ENCODE measurements at places on chromosomes 7 and 10.

- no peak for DNase-seq
Observed at GRCh38 chr7:71905821-71906220, 506.3 kb downstream of the CALN1 start.

DNA sequence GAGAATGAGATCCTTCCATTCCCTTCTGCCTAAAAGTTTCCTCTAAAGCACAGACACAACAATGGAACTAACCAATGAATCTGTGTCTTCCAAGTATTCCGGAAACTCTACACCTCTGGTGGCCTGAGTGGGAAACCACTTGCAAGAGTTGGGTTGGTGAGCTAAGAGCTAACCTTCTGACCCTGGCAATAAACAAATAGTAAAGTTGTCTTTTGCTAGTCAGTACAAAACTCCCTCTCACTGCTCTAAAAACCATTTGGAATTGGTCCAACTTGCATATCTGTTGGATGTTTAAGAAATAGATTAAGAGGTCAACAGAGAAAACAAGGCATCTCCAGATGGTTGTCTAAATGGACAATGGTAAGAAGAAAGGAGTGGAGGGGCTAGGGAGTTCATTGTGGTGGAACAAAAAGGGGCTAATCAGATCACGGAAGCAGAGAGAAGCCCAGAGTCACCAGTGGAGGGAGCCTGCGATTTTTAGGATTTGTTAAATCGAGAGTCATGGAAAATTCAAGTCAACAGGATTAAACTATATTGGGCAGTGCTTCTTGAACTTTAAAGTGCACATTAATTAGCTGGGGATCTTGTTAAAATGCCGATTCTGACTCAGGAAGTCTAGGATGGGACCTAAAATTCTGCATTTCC lies 192.3 kb downstream of the EVX1 start:
- DNase-seq: no peak

DNA sequence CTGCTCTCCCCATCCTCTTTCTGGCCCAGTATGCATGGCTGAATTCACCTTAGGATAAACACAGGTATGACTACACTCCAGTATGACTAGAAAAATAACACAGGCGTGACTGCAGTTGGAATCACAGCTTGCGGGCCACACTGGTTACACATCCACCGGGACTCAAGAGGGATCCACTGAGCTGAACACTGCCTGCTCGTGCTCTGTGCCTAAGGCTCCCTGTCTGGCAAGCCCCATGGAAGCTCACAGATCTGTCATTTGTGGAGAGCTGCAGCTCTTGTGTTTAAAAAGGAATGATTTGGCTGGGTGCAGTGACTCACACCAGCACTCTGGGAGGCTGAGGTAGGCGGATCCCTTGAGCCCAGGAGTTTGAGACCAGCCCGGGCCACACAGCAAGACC lies 26.8 kb downstream of the VOPP1 start:
- no peak for DNase-seq

- DNase-seq: no peak
Observed at GRCh38 chr7:107486041-107486440, 16.2 kb downstream of the GPR22 start.

DNA sequence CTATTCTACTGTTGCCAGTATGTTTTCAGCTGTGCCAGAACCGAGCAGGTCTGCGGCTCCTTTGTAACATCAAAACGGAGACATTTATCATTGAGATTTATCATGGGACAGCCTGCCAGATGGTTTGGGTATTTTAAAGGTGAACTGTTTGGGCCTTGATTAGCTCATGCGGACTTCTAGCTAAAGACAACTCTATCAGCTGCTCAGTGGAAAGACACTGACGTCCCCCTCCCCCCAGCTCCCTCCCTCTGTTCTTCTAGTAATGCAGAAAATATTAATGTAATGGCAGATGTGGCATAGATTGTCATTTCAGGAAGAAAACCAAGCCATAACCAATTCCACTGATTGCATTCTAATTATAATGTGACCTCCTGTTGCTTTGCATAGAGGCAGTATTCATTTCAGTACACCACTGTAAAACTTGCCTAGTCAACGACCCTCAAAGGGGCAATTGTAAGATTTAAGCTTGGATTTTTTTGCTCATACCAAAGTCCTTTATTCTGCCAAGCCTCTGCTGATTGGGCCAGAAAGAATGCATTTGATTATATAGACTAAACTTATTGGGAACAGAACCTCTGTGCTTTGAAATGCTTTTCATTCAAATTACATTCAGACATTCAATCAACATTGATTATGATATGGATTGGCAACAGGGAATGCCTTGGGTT lies 966.8 kb downstream of the LRMDA start:
- no peak for DNase-seq

DNA sequence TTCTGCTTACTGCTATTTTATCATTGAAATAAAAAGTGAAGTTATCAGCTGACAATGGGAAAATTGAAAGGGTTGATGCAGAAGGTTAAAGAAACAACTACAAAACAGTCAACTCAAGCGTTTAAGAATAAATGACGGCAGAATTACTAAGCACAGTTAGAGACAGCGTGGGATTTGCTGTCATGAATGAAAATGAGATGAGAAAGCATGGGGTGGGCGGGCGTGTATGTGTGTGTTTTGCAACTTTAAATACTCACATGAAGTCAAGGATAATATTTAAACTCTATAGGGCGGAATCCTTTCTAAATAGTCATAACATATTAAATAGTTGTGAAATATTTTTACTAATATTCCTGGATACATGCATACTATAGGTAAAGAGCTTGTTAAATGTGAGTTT lies 450.8 kb downstream of the ETV1 start:
- no peak for DNase-seq

GRCh38 chr7:81416659-81417058 lies 353.2 kb downstream of the HGF start:
- DNase-seq: no peak

DNA sequence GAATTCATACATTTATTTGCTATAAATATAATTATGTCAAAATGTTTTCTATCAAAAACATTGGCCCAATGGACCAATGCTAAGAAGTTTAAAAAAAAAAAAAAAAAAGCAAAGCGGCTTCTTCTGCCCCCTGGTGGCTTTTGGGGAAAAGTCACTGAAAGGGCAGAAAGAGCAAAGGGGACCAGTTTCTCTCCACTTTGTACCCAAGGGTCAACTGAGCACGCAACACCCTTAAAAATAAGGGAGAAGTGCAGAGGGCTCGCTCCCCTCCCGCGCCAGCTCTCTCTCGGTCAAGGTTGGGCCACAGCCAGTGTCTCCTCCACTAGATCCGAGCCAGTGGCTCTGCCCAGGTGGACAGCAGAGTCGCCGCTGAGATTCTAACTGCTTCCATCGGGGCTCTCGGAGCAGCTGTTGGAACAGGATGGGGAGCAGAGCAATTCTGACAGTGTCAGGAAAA lies 136.4 kb upstream of the FGFR2 start:
- peak; percentile 67 for DNase-seq

DNA sequence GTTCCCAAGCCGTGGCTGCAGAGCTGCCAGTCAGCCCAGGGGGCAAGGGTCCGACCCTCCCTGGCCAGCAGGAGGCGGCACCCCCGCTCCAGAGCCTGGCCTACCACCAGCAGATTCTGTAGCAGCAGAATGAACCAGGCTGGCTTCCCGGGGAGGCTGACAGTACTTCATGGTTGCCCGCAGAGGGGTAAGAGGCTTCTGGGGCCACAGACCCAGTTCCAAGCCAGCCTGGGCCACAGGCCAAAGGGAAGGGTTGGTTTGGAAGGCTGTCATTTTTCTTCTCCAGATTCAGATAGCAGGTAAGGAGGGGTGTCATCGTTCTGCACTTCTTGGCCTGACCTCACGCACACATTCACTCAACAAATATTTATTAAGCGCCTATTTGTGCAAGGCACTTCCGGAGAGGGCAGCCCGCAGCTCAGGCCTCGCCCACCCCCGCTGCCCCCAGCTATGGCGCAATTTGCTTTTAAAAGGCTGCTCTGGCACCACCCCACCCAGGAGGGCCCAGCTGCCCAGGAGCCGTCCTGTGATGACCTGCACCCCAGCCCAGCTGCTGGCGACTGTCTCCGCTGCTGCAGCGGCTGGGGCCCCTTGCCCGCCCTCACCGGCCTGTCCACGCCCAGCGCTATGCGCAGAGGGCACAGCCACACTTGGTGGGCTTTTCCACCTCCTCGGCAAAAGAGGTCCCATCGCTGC lies 168.5 kb downstream of the LCOR start:
- no peak for DNase-seq

DNA sequence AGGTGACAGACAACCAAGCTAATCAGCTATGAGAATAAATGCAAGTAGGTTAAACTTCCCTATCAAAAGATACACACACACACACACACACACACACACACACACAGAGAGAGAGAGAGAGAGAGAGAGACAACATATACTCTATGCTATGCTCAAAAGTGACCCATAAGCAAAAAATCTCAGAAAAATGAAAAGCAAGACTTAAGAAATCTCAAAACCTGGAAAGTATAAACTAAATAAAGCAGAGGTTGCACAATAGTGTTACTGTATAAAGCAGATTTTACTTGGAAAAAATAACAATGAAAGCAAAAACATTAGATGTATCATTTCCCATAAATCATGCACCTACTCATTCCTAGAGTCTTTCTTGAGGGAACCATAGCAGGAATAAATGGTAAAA lies 221.5 kb downstream of the INHBA start:
- DNase-seq: no peak

DNA sequence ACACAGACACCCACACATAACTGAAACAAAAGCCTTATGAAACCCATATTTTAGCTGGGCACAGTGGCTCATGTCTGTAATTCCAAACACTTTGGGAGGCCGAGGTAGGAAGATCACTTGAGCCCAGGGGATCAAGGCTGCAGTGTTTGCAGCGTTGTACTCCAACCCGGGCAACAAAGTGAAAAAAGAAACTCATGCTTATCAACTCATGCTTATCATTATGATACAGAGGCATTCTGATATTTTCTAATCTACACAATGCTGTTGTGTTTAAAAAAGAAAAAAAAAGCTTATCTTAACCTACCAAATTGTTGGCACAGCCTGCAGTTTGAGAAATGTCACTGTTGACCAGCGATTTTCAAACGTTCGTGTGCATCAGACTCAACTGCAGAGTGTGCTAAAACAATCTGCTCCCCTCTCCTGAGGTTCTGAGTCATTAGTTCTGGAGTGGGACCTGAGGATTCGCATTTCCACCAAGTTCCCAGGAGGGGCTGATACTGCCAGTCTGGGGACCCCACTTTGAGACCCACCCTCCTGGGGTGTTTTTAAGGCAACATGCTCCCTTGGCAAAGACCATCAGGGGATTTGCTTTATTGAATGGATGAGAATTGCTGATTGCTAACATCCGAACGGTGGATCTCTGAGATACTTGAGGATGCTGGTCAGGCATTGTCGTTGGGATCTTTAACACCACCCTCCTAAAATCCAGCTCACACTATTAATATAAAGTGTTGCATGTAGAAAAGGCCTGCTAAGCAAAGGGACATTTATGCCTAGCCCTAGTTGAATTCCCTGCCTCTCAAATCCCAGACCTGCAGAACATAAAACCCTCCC lies 16.2 kb downstream of the CHST3 start:
- peak; percentile 12 for DNase-seq

DNA sequence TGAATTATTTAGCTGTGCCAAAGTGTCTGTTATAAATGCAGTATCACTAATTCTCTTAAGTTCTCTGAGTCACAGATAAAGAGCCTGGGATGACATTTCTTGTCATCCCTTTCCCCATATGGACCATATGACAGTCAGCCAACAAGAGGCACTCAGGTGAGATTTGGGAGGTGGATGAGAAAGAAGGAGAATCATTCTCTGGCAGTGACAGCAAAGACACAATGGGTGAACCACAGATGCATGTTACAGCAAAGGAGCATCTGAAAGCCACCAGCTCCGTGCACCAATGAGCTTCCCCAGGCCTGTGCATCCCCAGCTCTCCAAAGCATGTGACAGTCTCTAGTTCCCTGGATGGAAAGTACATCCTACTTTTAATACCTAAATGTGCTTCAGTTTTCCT lies 10.8 kb downstream of the GIMAP6 start:
- peak; percentile 25 for DNase-seq

DNA sequence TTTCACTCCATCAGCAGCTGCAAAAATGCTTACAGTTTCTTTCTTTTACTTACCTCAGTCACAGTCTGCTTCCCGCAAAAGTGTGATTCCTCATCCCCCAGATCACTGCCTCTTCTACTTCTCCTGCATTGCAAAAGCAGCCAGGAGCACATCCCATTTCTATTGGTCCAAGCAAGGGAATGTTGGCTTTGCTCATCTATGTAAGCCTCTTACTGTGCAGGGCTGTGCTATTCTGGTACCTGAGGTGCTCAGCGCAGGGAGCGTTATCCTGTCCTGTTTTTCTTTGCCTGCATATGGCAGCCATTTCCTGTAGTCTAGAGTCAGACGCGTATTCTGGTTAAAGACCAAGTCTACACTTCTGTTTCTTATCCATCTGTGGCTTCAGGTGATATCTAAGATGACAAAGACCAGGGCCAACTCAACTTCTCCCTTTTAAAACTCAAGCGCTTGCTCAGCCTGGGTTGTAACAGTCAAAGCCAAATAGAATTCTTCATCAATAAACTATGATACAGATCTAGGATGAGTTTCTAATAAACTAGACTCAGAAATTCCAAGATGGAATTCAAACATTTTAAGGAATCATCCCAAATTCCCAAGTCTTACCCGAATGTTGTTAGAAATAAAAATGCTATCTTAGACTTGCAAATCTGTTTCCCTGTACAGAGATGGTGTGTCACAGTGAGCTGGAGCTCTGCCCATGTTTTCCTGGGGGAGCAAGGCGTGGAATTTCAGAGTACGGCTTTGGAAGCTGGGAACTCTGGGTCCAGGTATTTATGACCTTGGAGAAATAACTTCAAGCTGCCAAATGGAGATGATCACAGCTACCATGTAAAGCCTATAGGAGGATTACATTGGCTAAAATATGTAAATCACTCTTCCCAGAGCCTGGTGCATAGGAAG lies 6.1 kb upstream of the RBM17 start:
- no peak for DNase-seq

- no peak for DNase-seq
Observed at GRCh38 chr10:77806511-77807157, 119.9 kb downstream of the DLG5 start.

GRCh38 chr7:40700653-40701421 lies 566.0 kb downstream of the SUGCT start:
- DNase-seq: no peak

DNA sequence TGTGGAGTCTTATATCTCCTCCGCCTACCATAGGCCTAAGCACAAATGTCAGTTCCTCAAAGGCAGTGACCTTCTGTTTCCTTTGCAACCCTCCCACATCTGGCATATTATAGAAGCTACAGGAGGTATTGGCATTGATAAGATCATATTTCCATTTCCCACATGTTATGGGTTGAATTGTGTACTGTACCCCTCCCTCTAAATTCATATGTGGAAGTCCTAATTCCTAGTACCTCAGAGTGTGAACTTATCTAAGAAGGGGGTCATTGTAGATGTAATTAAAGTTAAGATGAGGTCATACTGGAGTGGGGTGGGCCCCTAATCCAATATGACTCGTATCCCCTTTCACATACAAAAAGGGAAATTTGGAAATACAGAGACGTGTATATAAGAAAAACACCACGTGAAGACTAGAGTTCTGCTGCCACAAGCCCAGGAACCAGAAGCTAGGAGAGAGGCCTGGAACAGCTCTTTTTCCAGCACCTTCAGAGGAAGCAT lies 6.1 kb upstream of the LAMB4 start:
- DNase-seq: no peak
